ENCODE measurements at places on chromosomes 6 and 20.

- no peak for DNase-seq
Measured at GRCh38 chr6:116405652-116406356, 35.1 kb downstream of the DSE start.

DNA sequence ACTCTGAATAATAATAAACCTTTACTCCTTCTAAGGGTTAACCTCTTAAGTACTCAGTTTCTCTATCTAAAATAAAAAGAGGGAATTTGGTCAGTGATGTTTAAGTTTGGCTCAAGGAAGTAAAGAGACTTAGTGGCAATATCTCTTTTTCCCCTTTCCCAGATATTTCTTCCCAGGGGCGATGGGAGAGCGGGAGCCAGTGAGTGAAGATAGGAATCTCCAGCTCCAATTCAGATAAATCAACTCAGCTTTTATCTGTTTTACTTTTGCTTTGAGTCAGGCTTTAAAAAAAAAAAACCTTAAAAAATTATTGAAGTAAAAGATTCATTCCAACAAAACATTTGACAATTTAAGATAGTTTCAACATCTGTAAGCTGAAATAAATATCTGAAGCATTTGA lies 45.4 kb upstream of the SNRPB2 start:
- no peak for DNase-seq

DNA sequence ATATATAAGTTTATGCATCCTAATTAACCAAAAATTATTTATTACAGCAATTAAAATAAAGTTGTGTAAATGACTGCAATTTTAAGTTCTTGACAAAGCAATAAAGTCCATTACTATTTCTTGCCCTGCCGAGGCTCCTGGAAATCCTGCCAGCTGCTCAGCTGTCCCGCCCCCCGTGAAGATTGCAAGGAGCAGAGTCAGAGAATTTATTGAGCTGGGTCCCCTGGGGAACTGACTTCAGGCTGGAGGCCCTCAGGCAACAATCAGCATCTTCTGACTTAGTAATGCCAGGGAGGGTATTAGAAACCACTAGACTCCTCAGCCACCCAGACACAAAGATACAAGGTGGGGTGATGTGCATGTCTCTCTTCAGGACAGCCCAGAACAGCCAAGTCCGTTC lies 92.3 kb downstream of the EDN3 start:
- DNase-seq, result no peak

DNA sequence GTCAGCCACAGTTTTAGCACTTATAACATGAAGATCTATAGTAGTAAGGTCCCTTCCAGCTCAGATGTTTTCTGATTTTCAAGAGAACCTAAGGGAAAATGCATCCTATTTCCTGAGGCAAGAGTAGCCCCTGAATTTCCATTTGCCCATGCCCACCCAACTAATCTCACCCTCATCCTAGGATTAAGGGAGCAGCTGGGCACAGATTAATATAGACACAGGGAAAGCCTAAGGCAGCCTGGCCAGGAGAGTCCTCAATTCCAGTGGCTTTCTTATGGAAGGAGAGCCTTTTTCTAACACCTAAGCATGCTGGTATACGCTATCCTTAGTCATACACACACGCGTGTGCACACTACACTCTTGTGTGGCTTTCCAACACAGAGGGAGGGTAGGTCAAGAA lies 1.5 kb downstream of the APOBEC2 start:
- DNase-seq, result no peak

DNA sequence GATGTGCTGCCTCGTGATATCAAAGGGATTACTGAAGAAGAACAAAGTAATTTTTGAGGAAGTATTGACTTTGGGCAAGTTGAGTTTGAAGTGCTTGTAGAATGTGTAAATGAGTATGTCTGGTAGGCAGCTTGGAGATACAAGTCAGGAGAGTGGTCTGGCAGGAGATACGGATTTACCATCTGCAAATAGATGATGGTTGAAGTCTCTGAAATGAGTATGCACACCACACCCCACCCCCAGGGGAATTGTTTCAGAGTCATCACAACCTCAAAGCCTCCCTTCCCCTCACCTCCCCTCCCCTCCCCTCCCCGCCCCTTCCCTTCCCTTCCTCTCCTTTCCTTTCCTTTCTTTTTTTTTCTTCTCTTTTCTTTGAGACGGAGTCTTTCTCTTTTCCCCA lies 16.4 kb upstream of the MCUR1 start:
- DNase-seq, result no peak

GRCh38 chr20:17306427-17306826 lies 79.6 kb downstream of the PCSK2 start:
- DNase-seq, result no peak

DNA sequence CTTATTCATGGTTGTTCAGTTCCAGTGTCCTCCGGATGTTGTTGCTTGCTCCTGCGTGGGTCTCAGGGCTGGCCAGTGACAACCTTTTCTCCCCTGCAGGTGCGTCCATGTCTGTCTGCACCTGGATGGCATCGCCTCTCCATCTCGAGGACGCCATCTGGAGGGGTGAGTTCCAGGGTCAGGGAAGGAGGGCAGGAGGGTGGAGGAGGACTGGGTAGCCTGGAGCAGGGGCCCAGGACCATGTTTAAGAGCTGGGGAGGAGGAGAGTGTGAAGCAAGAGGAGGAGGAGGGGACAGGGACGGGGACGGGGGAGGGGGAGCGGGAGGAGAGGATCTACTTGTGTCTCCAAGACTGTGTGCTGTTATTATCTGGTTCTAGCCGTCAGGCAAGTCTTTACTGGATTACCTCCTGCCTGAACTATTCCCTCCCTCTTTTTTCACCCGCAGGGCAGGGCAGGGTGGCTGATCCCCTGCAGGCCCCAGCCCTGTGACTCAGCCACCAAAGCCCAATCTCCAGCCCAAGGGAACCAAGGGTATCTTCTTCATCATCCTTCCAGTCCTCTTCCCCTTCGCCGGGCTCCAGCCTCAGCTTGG lies 32.2 kb upstream of the TULP1 start:
- no peak for DNase-seq

GRCh38 chr6:12401200-12401599 lies 111.0 kb downstream of the EDN1 start:
- DNase-seq, result no peak

GRCh38 chr20:49132995-49133478 lies 55.1 kb downstream of the STAU1 start:
- peak; percentile 54 for DNase-seq

- no peak for DNase-seq
Measured at GRCh38 chr20:57650266-57650665, 30.0 kb upstream of the ZBP1 start.

GRCh38 chr20:62891111-62891510 lies 29.5 kb upstream of the TCFL5 start:
- no peak for DNase-seq

GRCh38 chr6:137875058-137875520 lies 8.0 kb downstream of the TNFAIP3 start:
- DNase-seq, result no peak

DNA sequence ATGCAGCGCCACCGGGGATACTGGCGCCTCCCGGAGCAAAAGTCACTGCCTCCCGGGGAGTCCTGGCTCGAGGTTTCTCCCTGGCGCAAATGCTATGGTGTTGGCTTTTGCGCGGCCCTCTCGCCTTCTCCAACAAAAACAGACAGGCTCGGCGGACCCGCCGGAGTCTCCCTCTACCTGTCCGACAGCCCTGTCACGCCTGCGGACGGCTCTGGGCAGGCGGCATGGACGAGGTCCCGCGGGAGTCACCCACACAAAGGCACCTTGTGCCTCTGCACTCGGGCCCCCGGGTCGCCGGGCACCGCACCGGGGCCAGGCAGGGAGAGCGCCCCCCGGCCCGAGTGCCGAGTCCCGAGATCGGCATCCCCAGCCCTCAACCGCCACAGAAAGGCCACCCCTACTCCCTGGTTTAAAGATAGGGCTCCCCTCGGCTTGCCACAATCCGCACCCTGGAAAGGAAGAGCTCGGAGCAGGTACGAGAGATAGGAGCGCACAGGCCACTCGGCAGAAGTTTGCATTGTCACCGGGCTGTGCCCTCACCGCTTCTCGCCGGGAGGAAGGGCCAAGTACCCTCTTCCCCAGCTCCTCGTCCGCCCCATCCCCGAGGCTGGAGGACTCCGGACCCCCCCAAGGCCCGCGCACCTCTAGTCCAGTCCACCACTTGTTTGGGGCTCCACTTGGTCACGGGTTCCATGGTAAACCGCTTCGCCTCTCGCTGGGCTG lies 903 bp downstream of the CNKSR3 start:
- DNase-seq, result peak; percentile 33

DNA sequence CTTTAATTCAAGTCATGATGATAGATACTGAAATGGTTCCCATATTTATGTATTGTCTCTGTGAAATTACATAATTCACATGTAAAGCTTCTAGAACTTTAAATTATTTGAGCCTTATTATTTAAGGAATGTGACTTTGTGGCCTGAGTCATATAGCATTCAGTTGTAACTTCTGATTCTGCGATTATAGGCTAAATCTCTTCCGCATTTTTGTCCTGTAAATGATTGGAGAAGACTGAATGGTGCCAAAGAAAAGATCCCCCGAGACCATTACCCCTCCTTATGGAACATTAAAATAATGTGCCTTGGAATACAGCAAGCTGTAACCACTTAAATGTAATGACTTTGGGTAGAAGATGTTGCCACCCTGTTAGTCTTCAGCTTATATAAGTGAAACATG lies 63.3 kb upstream of the MAP7 start:
- DNase-seq, result no peak

GRCh38 chr6:166006900-166007301 lies 160.8 kb downstream of the TBXT start:
- DNase-seq, result no peak

- no peak for DNase-seq
Measured at GRCh38 chr20:21129861-21130260, 4.0 kb downstream of the KIZ start.

- DNase-seq, result no peak
Measured at GRCh38 chr6:15026832-15027231, 219.0 kb upstream of the JARID2 start.

- DNase-seq, result no peak
Measured at GRCh38 chr20:10864076-10864672, 190.4 kb upstream of the JAG1 start.

- no peak for DNase-seq
Measured at GRCh38 chr20:4894409-4894808, 106.9 kb downstream of the SLC23A2 start.

DNA sequence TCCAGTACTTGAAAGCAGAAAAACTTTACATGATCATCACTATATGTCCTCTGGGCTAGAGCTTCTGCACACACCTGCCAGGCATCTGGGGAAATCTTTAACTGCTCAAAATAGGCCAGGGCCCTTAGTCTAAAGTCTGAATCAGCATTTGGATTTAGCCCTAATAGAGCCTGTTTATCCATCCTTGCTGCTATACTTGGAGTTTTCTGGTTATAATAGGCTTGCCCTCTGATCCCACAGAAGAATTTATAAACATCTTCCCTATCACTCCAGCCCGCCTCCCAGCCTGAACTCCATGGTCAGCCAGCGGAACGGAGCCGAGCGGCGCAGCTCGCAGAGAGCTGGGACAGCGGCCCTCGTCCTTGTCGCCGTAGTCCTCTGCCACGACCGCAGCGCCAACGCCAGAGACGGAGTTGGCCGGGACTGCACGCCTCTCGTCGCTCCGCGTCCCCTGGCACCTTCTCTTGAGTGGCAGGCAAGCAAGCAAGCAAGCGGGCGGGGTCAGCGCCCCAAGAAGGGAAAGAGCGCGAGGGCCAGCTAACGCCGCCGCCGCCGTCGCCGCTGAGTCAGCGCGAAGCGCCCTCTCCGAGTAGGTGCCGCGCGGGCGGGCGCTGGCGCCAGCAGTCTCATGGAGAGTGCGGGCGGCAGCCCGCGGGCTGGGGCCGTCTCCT lies 25.4 kb upstream of the ASIP start:
- DNase-seq, result peak; percentile 31

GRCh38 chr20:63100174-63100925 lies 93.6 kb upstream of the BHLHE23 start:
- no peak for DNase-seq

GRCh38 chr6:169092375-169092774 lies 161.3 kb downstream of the THBS2 start:
- no peak for DNase-seq
